ENCODE measurements at places on chromosomes 4 and X. TPM values are rescaled to one million over a fixed set of nuclear protein-coding genes. Genes with fewer than 3 reads are reported as not detected.

The PDS5A gene
- total RNA-seq, result 128 TPM

GRCh38 chr4:72744103-72744725 lies 175.2 kb upstream of the ADAMTS3 start:
- H3K27ac ChIP-seq, result no peak overlapping the region
- H3K27me3 ChIP-seq, result no peaks in the 10 kb centered on the region
- no peak for DNase-seq
- no peaks in the 10 kb centered on the region for H3K4me1 ChIP-seq
- H3K4me3 ChIP-seq, result no peak overlapping the region
- H3K36me3 ChIP-seq, result no peaks in the 10 kb centered on the region

DNA sequence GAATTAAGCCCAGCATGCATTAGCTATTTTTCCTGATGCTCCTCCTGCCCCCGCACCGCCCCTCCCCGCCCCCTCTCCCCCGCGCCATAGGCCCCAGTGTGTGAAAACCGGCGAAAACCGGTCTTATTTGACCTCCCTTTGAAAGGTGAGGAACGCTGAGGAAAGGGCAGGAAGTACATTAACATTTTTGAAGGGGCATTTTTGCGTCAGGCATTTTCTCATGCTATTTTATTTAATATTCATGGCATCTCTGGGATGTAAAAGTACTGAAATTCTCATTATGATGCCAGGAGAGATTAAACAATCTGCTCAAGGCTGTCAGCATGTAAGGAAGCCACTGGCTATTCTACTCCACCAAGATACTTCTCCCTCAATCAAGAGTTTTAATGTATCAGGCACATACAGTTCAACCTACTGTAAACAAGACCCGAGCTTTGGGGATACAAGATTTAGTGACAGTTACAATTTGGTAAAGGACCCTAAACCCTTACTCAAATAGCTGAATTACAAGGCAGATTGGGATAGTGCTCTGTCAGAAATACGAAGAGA lies 1.2 kb upstream of the NMU start:
- DNase-seq, result no peak
- peaks cover 9% of the 10 kb centered on the region for H3K4me1 ChIP-seq
- H3K4me3 ChIP-seq, result no peak overlapping the region
- H3K27me3 ChIP-seq, result peaks cover 57% of the 10 kb centered on the region
- no peaks in the 10 kb centered on the region for H3K36me3 ChIP-seq
- no peak overlapping the region for H3K27ac ChIP-seq

GRCh38 chr4:17647927-17648326 lies 33.5 kb downstream of the MED28 start:
- H3K36me3 ChIP-seq, result peaks cover 2% of the 10 kb centered on the region
- H3K27me3 ChIP-seq, result peaks cover 7% of the 10 kb centered on the region
- peaks cover 4% of the 10 kb centered on the region for H3K4me1 ChIP-seq
- no peak overlapping the region for H3K27ac ChIP-seq

GRCh38 chr4:2362266-2363055 lies 56.0 kb downstream of the ZFYVE28 start:
- no peak overlapping the region for H3K27ac ChIP-seq
- H3K4me3 ChIP-seq, result no peak overlapping the region
- no peak for DNase-seq
- no peaks in the 10 kb centered on the region for H3K27me3 ChIP-seq

The SLITRK2 gene
- not detected for total RNA-seq

- no peak overlapping the region for H3K4me3 ChIP-seq
- H3K27me3 ChIP-seq, result no peaks in the 10 kb centered on the region
- H3K36me3 ChIP-seq, result peaks cover 3% of the 10 kb centered on the region
- peaks cover 10% of the 10 kb centered on the region for H3K4me1 ChIP-seq
Measured at GRCh38 chrX:39755143-39756032, 342.4 kb downstream of the BCOR start.

- no peak overlapping the region for H3K27ac ChIP-seq
- no peak for DNase-seq
- H3K36me3 ChIP-seq, result no peaks in the 10 kb centered on the region
- H3K4me3 ChIP-seq, result no peak overlapping the region
- no peaks in the 10 kb centered on the region for H3K27me3 ChIP-seq
Measured at GRCh38 chrX:29432534-29432933, 782.8 kb upstream of the MAGEB2 start.

The KLF8 gene
- total RNA-seq, result 5.2 TPM

DNA sequence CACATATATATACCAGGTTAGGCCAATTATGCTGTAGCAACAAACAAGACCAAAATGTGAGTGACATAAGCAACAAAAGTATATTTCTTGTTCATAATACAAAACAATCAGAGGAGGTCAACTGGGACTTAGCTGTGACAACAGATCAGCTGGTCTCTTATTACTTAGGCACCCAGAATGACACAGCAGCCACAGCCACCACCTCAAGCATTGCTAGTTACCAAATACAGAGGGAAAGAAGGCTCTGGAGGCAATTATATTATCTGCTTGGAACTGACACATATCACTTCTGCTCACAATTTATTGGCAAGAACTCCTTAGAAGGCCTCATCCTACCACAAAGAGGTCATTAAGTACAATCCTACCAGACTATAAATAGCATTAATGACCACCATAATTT lies 15.2 kb downstream of the ATOH1 start:
- H3K4me3 ChIP-seq, result no peak overlapping the region
- H3K36me3 ChIP-seq, result no peaks in the 10 kb centered on the region
- H3K27ac ChIP-seq, result no peak overlapping the region

- H3K36me3 ChIP-seq, result no peaks in the 10 kb centered on the region
- H3K4me1 ChIP-seq, result peaks cover 23% of the 10 kb centered on the region
- no peak overlapping the region for H3K4me3 ChIP-seq
- DNase-seq, result no peak
- peaks cover 2% of the 10 kb centered on the region for H3K27me3 ChIP-seq
- H3K27ac ChIP-seq, result no peak overlapping the region
Measured at GRCh38 chr4:147786031-147786430, 54.1 kb downstream of the ARHGAP10 start.

DNA sequence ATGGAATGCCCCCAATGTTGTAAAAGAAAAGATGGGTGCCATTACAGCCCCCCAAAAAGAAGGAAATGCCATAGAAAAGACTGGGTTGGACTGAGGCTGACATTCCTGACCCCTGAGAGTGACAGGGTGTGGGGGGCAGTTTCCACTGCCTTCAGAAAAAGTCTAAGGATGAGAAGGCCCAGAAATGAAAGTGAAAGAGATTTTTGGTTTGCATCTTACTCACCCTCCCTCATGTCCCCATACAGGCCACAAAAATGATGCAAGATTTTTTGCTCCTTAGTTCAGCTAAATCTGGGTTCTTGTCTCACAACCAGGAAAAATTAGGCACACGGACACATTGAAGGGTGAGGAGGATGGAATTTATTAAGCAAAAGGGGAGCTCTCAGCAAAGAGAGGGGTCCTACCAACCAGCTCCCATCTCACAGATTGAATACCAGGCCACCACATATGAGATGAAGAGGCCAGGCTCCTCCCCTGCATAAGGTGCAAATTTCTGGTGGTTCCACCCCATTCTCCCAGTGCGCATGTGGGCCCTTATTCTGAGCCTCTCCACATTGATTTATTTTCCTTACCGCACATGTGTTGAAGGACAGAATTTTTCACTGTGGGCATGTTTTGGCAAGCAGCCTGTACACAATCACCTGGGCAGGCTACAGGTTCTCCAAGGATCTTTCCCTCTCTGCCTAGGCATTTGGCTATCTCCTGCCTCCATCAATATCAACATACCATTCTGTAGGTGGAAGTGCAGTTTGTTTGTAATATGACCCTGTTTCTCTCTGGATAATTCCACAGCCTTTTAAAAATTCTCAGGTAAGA lies 18.8 kb downstream of the PPP4R3C start:
- H3K27me3 ChIP-seq, result no peaks in the 10 kb centered on the region
- no peak overlapping the region for H3K4me3 ChIP-seq
- peak overlapping the region; percentile 62 for H3K27ac ChIP-seq
- DNase-seq, result no peak
- peaks cover 1% of the 10 kb centered on the region for H3K4me1 ChIP-seq
- no peaks in the 10 kb centered on the region for H3K36me3 ChIP-seq

DNA sequence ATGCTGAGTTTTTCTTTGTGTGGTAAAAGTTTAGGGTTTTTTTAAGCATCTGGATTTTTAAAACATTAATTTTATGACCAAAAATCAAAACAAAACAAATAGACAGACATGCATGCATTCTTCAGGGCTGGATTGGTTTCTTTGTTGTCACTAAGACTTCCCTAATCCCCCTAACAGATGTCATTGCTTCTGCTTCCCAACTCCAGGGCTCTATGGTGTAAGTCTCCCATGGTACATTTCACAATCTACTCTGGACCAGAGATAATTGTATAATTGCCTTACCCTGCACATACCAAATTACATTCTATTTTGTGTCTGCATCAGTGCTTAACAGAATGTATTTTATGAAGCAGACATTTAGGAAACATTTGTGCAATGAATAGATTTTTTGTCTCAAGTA lies 529.1 kb upstream of the SMIM31 start:
- H3K4me3 ChIP-seq, result no peak overlapping the region
- H3K27me3 ChIP-seq, result no peaks in the 10 kb centered on the region
- H3K36me3 ChIP-seq, result no peaks in the 10 kb centered on the region
- no peak overlapping the region for H3K27ac ChIP-seq
- H3K4me1 ChIP-seq, result no peaks in the 10 kb centered on the region
- DNase-seq, result no peak

DNA sequence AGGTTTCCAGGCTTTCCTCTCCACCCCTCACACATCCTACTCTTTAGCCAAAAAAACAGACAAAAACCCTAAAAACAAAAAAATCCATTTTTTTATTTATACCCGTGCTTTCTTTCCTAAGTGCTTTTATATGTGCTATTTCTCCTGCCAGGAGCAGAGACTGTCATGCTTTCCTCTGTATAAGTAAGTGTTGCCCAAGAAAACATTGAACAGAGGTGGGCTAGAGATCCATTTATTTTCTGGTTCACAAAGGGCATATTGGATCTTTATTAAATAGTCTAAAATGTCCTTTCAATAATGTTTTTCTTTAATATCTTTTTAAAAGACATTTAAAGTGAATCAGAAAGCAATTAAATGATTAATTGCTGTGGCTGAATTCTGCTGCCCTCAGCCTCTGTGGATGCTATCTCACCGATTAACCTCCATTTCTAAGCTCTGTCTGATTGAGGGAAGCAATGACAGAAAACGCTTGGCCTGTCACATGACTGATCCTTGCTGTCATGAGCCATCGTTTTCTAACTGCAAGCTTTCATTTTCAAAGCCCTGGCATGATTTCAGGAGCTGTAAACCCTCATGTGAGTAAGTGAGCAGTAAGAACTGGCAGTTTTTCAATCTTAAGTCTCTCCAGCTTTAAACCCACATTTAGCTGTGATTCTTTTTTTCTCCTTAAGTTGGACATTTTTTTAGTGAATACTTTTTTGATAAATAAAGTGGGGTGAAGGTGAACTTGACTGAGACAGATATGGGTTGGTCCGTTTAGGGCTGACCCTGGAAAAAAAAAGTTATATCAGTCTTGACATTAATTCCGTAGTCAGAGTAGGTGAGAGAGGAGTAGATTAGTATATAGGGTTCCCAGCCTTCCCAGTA lies 180.7 kb upstream of the PGRMC2 start:
- H3K4me1 ChIP-seq, result no peaks in the 10 kb centered on the region
- DNase-seq, result no peak
- no peaks in the 10 kb centered on the region for H3K27me3 ChIP-seq
- no peaks in the 10 kb centered on the region for H3K36me3 ChIP-seq

The GPRIN3 gene
- 26.8 TPM for total RNA-seq

GRCh38 chr4:98673978-98674377 lies 15.6 kb upstream of the TSPAN5 start:
- DNase-seq, result no peak
- no peak overlapping the region for H3K27ac ChIP-seq
- H3K4me1 ChIP-seq, result peaks cover 15% of the 10 kb centered on the region

- H3K36me3 ChIP-seq, result no peaks in the 10 kb centered on the region
- H3K4me1 ChIP-seq, result no peaks in the 10 kb centered on the region
- no peak overlapping the region for H3K4me3 ChIP-seq
- DNase-seq, result no peak
- no peaks in the 10 kb centered on the region for H3K27me3 ChIP-seq
- no peak overlapping the region for H3K27ac ChIP-seq
Measured at GRCh38 chr4:59200992-59201391, 1999.1 kb upstream of the ADGRL3 start.

The SFRP2 gene
- total RNA-seq, result not detected

GRCh38 chrX:42755815-42756214 lies 22.1 kb downstream of the PPP1R2C start:
- no peaks in the 10 kb centered on the region for H3K4me1 ChIP-seq
- no peak overlapping the region for H3K27ac ChIP-seq
- H3K4me3 ChIP-seq, result no peak overlapping the region
- no peak for DNase-seq
- no peaks in the 10 kb centered on the region for H3K27me3 ChIP-seq

The DDX53 gene
- total RNA-seq, result not detected

GRCh38 chrX:130834149-130834548 lies 68.9 kb downstream of the ENOX2 start:
- no peak overlapping the region for H3K4me3 ChIP-seq
- peaks cover 4% of the 10 kb centered on the region for H3K4me1 ChIP-seq
- H3K27ac ChIP-seq, result no peak overlapping the region
- H3K36me3 ChIP-seq, result no peaks in the 10 kb centered on the region
- DNase-seq, result no peak

The LANCL3 gene
- 0.28 TPM for total RNA-seq

GRCh38 chrX:28487818-28488217 lies 99.4 kb upstream of the IL1RAPL1 start:
- no peak overlapping the region for H3K27ac ChIP-seq
- no peaks in the 10 kb centered on the region for H3K27me3 ChIP-seq
- no peaks in the 10 kb centered on the region for H3K4me1 ChIP-seq

GRCh38 chr4:119059221-119059620 lies 76.4 kb upstream of the MYOZ2 start:
- H3K4me3 ChIP-seq, result no peak overlapping the region
- H3K27me3 ChIP-seq, result no peaks in the 10 kb centered on the region
- H3K27ac ChIP-seq, result no peak overlapping the region
- H3K36me3 ChIP-seq, result no peaks in the 10 kb centered on the region
- no peak for DNase-seq
- H3K4me1 ChIP-seq, result no peaks in the 10 kb centered on the region

GRCh38 chr4:48698029-48698971 lies 81.8 kb downstream of the FRYL start:
- no peaks in the 10 kb centered on the region for H3K27me3 ChIP-seq
- H3K4me1 ChIP-seq, result peaks cover 23% of the 10 kb centered on the region
- DNase-seq, result no peak
- H3K36me3 ChIP-seq, result peaks cover 4% of the 10 kb centered on the region
- no peak overlapping the region for H3K27ac ChIP-seq
